ENCODE measurements at places on chromosomes 3 and 15.

DNA sequence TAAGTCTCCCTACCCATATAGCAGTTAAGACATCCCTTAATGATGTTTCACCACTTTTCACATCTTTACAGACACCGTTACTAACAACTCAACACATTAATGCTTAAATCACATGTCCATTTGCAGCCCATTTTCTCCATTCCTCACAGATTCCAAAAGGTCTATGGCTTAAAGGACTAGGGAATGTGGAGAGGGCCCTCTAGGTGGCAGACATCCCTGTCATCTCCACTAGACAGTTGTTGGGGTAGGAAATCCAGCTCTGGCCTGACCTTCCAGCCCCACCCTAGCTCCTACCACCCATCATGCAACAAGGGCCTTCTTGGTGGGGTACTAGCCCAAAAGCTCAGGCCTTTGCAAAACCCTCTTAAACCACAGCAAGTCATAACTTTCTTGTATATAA is 25.2 kb downstream of the CPEB1 start:
- no peak for DNase-seq

DNA sequence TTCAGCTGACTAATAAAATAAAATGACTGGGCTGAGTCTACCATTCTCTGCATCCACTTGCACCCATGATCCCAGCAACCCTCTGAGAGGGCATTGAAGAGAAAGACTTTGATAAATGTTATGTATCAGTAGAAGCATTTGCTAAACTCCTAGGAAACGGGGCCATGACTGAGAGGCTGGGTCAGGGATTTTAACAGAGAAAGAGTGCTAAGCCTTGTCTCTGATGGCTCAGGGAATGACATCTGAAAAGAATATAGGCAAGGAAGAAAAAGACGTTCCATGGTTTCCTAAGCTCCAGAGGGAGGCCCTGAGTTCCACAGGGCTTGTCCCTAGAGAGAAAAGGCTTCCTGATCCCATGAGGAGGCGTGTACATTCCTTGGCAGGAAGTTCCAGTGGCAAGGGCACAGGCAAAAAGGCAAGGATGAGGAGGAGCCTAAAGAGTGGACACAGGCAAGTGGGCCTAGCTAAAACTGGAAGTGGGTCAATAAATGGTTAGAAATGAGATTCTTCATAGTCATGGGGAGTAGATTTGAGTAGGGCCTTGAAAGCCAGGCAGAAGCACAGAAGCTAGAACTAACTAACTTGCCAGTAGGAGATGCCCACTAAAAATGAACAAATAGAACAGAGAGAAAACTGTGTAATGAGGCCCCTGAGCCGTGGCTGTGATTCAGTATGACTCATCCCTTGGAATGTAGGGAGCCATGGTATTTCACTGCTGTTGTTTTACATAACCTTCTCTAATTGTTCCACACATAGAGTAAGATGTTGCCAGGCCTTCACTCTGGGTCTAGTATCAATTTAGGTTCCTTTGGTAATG is 44.9 kb upstream of the MANF start:
- DNase-seq = peak; percentile 93

- peak; percentile 61 for DNase-seq
Observed at GRCh38 chr3:36774052-36774451, 9.7 kb upstream of the DCLK3 start.

DNA sequence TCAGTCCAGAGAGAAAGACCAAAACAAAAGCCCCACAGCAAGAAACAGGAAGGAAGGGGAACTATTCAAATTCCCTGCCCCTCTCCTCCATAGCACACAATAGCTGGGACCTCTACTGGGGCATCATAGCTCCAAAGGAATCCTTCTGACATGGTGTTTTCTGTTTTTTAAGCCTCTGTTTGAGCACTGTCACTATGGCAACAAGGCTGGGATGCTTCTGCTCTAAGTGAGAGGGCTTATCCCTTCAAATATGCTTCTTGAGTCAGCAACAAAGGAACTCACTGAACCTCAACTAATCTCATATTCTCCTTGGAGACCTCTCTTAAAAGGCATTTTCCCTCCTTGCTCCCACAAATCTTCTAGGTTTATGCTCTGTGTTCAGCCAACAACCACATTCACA is 40.5 kb downstream of the MYLK start:
- peak; percentile 32 for DNase-seq

- peak; percentile 39 for DNase-seq
Observed at GRCh38 chr3:175585898-175586297, 726.8 kb downstream of the NAALADL2 start.

DNA sequence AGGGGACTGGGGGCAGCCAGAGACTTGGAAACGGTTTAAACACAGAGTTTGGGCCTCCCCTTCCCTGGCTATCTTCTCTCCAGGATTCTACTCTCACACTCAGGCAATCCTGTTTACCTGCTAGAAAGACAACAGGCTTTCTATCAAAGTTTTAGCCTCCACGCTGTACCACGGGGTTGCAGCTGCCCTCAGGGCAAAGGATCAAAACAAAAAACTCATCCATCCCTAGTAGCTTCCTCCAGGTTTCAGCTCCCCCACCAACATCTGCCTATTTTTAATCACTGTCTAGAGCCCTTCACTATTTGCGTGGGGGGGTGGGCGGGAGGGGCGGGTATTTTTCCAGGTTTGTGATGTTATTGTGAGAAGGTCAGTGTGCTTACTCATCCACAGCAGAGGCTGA is 286.8 kb upstream of the TRIM42 start:
- no peak for DNase-seq

- peak; percentile 54 for DNase-seq
Observed at GRCh38 chr3:176663387-176663786, 533.9 kb downstream of the TBL1XR1 start.

DNA sequence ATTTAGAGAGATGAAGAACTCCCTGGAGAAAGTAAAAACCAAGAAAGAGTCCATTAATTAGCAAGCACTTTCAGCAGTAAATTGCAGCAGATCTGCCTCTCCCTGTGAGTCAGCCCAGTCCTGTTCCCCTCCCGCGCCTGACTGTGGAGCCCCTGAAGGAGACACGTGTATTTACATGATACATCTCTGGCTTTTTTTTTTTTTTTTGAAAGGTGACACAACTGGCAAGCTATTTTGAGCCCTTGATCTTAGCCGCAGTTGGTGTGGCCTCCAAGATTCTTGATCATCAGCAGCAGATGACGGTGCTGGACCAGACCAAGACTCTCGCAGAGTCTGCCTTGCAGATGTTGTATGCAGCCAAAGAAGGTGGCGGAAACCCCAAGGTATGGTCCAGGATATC is 271.8 kb upstream of the TPM1 start:
- DNase-seq = peak; percentile 93

- no peak for DNase-seq
Observed at GRCh38 chr3:189071446-189071845, 100.3 kb upstream of the TPRG1 start.

DNA sequence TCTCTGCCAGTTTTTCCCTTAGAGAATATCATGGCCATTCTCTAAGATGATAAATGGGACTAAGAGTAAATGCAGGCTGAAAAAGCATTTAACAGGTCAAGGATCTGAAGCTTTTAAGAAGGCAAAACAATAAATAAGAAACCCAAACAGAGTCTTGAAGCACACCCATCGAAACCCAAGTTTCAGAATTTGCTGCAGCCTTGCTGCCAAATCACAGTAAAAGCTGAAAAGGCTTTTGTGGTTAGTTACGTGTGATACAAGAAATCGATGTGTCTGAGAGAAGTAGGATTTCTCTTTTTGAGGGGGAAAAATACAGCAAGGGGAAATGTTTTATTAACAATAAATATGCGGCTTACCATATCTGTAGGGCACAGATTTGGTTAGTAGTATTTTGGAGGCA is 92.0 kb downstream of the IGF1R start:
- DNase-seq = no peak

GRCh38 chr3:148379763-148380382 is 317.8 kb upstream of the AGTR1 start:
- DNase-seq = peak; percentile 79

- DNase-seq = peak; percentile 34
Observed at GRCh38 chr15:70186152-70186551, 88.4 kb upstream of the TLE3 start.

DNA sequence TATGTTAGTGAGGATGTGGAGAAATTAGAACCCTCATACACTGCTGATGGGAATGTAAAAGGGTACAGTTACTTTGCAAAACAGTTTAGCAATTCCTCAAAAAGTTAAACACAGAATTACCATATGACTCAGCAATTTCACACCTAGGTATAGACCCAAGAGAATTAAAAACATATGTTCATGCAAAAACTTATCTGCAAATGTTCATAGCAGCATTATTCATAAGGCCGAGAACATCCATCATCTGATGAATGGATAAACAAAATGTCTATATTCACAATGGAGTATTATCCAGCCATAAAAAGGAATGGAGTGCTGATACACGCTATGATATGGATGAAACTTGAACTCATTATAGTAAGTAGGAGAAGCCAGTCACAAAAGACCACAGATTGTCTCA is 10.3 kb downstream of the SEC13 start:
- DNase-seq = peak; percentile 52

DNA sequence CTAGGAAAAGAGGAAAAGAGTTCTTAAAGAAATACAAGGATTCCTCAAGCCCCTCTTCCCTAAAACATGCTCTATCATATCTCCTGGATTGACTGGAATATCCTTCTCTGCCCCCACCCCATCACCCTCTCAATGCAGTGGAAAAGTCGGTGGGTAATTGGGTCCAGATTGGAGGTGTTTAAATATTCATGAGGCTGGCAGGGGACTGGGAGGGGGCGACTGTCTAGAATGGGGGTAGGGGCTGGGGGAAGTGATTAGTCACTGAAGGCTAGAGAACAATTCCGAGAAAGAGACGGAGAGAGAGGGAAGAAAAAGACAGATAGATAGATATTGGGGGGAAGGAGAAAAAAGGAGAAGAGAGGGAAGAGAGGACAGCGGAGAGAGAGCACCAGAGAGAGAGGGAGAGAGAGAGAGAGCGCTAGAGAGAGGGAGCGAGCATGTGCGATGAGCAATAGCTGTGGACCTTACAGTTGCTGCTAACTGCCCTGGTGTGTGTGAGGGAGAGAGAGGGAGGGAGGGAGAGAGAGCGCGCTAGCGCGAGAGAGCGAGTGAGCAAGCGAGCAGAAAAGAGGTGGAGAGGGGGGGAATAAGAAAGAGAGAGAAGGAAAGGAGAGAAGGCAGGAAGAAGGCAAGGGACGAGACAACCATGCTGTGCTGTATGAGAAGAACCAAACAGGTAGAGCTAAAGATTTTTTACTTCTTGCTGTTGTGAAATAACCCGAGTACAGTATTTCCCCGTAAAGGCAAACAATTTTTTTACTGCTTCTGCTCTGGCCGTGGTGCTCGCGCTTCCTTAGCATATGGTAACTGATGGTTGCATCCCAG is at the start of gene GAP43:
Gene GAP43, plus strand, starts transcription at position 467 of the 825 bp plus-strand sequence. Its CDS starts 180 bp downstream, at position 647.
- DNase-seq = peak; percentile 84

- DNase-seq = peak; percentile 76
Observed at GRCh38 chr3:120144267-120144666, 50.0 kb upstream of the GSK3B start.

DNA sequence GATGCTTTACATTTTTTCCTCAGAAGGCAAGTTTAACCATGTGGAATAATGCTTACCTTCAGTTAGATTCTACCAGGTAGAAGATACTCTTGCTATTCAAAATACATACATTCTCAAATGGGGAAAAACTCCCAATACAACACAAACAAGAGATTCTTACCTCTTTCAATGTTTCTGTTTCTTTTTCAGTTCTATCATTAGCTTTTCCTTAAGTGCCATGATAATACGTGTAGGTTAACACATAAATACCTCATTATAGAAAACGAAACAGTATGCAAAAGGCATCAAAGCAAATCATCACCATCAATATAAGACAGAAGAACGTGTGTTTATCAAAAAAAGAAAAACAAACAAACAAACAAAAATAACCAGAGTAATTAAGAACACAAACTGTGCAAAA is 300.7 kb upstream of the ROBO1 start:
- no peak for DNase-seq

- no peak for DNase-seq
Observed at GRCh38 chr3:15428539-15428938, 1.1 kb downstream of the EAF1 start.

- no peak for DNase-seq
Observed at GRCh38 chr15:57236561-57237300, 139.6 kb upstream of the CGNL1 start.

GRCh38 chr15:58217460-58217859 is 79.3 kb downstream of the AQP9 start:
- DNase-seq = no peak

DNA sequence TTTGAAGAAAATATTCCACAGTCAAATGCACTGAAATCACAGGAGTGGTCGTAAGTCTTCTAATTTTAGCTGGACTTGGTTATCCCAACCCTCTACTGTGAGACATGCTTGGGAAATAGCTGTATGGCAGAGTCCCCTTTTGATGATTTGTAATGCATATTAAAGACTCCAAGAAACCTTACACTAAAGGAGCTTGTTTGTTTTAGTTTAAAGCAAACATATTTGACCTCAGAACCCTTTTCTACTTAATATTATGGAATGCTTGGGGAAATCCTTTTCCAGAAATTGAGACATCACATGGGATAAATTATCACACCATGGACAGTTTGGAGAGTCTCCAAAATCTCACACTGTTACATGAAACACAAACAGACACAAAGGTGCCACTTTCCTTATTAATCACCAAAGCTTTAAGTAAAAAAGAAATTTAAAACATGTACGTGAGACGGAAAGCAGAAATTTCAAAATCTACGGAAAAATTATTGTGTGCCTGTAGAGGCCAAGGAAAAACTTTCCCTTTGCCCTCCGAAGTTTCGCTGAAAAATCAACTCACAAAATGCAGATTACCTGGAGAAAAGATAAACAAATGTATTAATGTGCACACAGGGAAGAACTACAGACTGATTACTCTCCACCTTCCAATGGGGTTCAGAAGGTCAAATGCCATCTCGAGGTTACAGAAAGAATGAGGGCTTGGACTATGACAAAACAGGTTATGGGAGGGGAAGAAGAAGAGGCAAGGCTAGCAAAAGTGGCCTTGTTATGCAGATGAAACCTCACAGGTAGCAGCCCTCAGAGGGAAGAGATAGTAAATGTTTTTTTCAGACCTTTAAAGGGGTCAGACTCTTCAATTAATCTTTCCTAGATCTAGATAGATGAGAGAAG is 7.0 kb upstream of the CPB1 start:
- no peak for DNase-seq

DNA sequence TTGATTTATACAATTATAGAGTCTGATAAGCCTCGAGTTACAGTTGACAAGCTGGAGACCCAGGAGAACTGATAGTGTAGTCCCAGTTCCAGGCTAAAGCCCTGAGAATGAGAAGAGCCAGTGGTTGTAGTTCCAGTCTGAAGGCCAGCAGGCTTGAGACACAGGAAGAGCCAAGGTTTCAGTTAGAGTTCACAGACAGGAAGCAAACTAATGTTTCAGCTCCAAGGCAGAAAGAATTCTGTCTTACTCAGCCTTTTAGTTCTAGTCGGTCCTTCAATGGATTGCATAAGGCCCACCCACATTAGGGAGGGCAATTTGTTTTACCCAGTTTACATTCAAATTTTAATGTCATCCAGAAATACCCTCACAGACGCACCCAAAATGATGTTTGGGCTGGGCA is 102.7 kb downstream of the CDIN1 start:
- peak; percentile 13 for DNase-seq

GRCh38 chr3:187880441-187880840 is 135.2 kb upstream of the BCL6 start:
- DNase-seq = peak; percentile 16
